ENCODE measurements at places on chromosomes 11 and 22.

- no peak for ATAC-seq
Measured at GRCh38 chr11:71240061-71240690, 12.2 kb downstream of the SHANK2 start.

GRCh38 chr11:297586-298405 lies 1.5 kb downstream of the IFITM5 start:
- ATAC-seq: no peak

- peak; percentile 71 for ATAC-seq
Measured at GRCh38 chr11:63614136-63614671, at the start of gene PLAAT3. Gene PLAAT3 (minus strand): TSS chr11:63614433. CDS start chr11:63614014, 419 bp downstream.

DNA sequence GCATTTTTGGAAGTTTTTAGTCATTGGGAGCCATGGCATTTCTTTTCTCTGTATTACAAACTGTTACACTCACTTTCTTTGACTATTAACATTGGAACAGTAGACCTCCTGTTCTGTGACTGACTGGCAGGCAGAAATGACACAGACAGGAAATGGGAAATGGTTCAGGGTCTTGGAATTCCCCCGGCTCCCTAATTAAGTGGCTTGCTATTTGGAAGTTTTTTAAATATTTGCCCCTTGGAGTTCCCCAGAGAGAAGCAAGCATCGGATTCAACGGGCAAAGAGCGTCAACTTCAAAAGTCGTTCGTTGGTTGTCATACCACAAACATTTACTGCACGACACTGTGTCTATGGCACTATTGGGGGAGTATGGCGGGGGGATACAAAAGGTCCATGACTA lies 1.1 kb upstream of the BIRC2 start:
- ATAC-seq: no peak

DNA sequence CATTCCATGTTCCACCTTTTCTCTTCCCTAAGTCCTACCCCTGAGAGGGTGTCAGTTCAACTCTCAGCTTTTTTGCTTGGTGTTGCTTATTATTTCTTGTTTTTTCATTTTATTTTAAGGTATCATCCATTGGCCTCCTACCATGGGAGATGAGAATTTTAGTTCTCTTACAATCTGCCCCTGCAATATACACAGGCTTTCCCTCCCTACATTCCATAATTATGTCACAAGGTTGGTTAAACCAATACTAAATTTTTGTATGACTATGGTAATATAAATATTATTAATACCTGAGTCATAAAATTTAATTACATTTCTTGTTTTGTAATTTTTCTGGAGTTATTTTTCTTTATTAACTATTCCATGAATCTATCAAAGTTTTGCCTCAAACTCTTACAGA lies 216.2 kb downstream of the SNX19 start:
- ATAC-seq: no peak

- no peak for ATAC-seq
Measured at GRCh38 chr11:122229481-122230384, 113.7 kb upstream of the BLID start.

GRCh38 chr11:94932503-94932902 lies 40.9 kb downstream of the CWC15 start:
- no peak for ATAC-seq

GRCh38 chr11:63901660-63902059 lies 15.3 kb downstream of the RCOR2 start:
- no peak for ATAC-seq

All from motor neuron (in vitro differentiated cells).